ENCODE measurements at places on chromosomes 12 and 14. TPM values are rescaled to one million over a fixed set of nuclear protein-coding genes. Genes with fewer than 3 reads are reported as not detected.

- DNase-seq: no peak
Measured at GRCh38 chr12:120685522-120685921, 1.4 kb upstream of the MLEC start.

DNA sequence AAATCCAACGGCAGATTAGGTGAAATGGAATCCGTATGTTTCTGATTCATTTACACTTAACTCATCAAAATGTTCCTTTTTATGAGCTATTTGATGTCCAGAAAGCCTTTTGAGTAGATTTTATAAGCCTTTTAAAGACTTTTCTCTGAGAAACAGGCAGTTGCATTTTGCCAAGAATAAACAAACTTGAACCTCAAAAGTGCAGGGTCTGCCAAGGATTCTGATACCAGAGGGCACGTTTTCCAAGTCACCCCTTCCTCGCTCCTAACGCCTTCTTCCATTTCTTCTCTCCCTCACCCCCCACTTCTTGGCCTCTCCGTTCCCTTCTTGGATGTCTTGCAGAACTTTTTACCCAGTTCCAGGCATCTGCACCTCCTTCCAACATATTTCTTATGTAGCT is 200.6 kb upstream of the TBX3 start:
- no peak for DNase-seq

Gene EDDM3A
- not detected for total RNA-seq

Gene FOXG1
- total RNA-seq: 1.8 TPM

- DNase-seq: no peak
Measured at GRCh38 chr14:91349481-91350074, 68.0 kb downstream of the CCDC88C start.

Gene SNAPC1
- total RNA-seq: 5.2 TPM
